Melanocyte of skin (primary cell): ENCODE measurements at places on chromosomes 5 and 9. TPM values are rescaled to one million over a fixed set of nuclear protein-coding genes. Genes with fewer than 3 reads are reported as not detected.

The GRM6 gene
- total RNA-seq = not detected in 2 replicates

The AMBP gene
- total RNA-seq = not detected in 2 replicates

The TPPP gene
- total RNA-seq = 1.2 and 1.7 TPM in 2 replicates

The PCDHGA10 gene
- total RNA-seq = 4.6 and 5.0 TPM in 2 replicates

The OTULINL gene
- not detected in 2 replicates for total RNA-seq

The GABRB2 gene
- not detected in 2 replicates for total RNA-seq

The GZMA gene
- total RNA-seq = not detected in 2 replicates

The GABBR2 gene
- 1.00 and 2.8 TPM in 2 replicates for total RNA-seq

The RANBP17 gene
- total RNA-seq = 15.5 and 43.6 TPM in 2 replicates

The ANKDD1B gene
- total RNA-seq = 0.33 and 0.46 TPM in 2 replicates

The FAXDC2 gene
- 11.6 and 18.2 TPM in 2 replicates for total RNA-seq

The APBA1 gene
- 3.3 and 3.8 TPM in 2 replicates for total RNA-seq
